IPS-NIHi11 (cell line): ENCODE measurements at places on chromosomes 3 and 15.

GRCh38 chr15:68274201-68274848, 3.2 kb upstream of the FEM1B start:
- DNase-seq = no peak

DNA sequence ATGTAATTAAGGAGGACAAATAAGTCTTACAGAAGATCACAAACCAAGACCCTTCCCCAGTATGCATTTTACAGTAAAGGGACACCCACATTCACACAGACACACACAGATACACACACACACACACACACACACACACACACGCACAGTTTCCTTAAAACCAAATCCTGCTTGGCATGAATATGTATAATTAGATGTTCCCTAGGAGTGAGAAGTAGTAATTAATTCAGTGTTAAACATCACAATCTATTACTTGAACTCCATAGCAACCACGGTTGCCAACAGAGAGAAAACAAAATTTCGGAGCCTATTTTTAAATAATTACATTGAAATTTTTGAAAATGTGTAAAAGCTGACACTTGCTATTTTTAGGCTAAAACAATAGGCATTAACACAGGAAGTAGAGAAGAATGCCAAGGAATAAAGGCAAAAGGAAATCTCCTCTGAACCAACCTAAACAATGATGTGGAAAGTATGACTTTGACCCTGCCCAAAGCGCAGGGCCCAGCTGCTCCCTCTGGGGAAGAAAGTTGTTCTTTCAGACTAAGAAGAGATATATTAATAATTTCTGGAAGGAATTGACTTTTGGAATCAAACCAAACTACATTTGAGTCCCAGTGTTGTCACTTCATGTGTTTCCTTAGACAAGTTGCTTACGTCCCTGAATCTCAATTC, 215.3 kb downstream of the CPNE4 start:
- DNase-seq = no peak

- no peak for DNase-seq
Measured at GRCh38 chr3:116417151-116417550, 28.1 kb downstream of the LSAMP start.

DNA sequence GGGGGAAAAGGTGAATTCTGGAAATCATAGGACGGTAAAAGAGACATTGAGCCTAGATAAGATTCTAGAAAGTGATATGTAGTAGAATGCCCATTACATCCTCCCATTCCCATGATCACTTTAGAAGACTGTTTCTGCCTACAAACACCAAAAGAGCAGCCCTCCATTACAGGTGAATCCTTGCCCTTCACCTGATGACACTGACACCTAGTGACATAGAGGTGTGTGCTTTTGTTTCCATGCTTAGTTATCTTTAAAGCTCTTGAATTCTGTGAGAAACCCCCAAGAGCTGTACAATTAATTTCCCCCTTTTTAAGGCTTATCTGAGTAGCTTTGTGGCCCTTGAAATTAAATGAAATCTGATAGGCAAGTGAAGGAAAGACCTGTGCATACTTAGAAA, 8.3 kb upstream of the BBX start:
- DNase-seq = no peak

GRCh38 chr3:196007744-196008335, 74.0 kb downstream of the TFRC start:
- DNase-seq = no peak

DNA sequence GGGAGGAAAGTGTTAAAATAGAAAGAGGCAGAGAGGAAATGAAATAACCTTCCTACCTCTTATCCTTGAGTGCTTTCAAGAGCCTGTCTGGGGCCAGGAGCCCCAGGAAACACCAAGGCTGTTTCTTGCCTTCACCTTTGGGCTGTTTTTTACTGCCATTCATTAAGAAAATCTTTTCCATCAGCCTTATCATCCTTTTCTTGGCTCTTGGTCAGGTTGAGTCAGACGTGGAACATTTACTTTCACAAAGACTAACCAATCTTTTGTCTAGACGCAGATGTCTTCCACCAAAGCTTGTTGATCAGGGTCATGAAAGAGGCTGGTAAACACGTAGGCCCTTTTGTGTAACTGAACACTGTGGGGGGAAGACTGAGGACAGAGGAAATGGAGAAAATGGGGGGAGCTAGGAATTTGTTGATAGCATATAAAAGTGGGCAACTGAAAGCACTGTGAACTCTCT, 151.0 kb upstream of the THBS1 start:
- no peak for DNase-seq

DNA sequence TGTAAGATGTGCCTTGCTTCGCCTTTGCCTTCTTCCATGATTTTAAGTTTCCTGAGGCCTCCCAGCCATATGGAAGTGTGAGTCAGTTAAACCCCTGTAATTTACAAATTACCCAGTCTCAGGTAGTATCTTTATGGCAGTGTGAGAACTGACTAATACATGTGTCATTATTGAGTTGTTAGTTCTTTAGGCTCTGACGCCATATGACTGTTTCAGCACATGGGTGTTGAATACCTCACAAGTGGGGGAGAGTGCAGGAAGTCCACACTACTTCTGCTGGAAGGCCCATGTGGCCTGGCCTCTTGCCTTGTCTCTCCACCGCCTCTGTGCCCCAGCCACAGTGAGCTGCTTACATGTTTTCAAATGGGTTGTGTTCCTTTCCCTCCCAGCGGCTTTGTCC, 28.5 kb downstream of the MFSD1 start:
- DNase-seq = no peak

- peak; percentile 23 for DNase-seq
Measured at GRCh38 chr3:11845651-11846050, 1.0 kb downstream of the TAMM41 start.

DNA sequence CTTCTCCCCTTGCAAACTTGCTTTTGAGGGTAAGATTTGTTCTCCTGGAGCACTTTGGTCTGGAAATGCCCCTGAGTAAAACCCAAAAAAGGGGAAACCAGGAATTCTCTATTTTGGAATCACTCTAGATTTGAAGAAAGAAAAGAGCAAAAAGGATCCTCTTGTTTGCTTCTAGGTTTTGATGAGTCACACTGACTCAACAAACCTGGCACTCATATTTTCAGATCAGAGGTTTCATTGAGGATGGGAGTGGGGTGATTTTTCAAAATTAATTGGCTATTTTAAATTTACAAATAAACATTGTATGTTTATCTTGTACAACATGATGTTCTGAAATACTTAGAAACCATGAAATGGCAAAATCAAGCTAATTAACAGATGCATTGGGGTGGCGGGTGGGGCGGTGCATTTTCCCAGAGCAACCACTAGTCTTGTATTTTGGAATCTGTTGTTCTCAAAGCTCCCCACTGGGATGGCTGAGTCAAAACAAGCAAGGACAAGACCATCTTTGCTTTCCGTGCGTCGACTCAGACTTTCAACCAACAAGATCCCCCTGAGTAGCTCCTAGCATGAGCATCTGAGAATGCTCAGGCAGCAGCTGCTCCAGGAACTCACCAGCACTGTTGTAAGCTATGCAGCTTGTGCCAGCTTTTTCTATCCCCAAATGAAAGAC, 451.4 kb downstream of the WDR72 start:
- peak; percentile 29 for DNase-seq

- DNase-seq = no peak
Measured at GRCh38 chr15:60392986-60393790, 4.6 kb downstream of the ANXA2 start.

- no peak for DNase-seq
Measured at GRCh38 chr3:25572336-25572735, 92.4 kb downstream of the TOP2B start.
